ACHN (cell line): ENCODE measurements at places on chromosomes 12 and 14.

GRCh38 chr12:7137908-7138307 is 7.7 kb downstream of the CLSTN3 start:
- no peak for DNase-seq

- DNase-seq, result no peak
Observed at GRCh38 chr12:51056242-51056641, 8.1 kb downstream of the LETMD1 start.

DNA sequence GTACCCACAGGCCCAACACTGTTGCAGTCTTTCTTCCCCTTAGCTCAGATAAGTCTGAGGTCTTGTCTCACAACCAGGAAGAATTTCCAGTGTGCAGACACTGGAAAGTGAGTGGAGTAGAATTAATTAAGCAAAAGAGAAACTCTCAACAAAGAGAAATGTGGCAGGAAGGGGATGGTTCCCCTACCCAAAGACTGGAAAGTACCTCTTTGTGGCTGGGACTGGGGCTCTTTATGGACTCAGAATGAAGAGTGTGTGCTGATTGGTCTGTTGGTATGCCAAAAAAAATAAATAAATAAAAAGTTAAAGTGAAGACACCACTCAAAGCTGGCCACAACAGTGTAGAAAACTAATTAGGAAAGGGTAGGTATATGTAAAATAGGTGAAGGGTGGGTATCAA is 26.4 kb downstream of the GLIPR1L1 start:
- no peak for DNase-seq

DNA sequence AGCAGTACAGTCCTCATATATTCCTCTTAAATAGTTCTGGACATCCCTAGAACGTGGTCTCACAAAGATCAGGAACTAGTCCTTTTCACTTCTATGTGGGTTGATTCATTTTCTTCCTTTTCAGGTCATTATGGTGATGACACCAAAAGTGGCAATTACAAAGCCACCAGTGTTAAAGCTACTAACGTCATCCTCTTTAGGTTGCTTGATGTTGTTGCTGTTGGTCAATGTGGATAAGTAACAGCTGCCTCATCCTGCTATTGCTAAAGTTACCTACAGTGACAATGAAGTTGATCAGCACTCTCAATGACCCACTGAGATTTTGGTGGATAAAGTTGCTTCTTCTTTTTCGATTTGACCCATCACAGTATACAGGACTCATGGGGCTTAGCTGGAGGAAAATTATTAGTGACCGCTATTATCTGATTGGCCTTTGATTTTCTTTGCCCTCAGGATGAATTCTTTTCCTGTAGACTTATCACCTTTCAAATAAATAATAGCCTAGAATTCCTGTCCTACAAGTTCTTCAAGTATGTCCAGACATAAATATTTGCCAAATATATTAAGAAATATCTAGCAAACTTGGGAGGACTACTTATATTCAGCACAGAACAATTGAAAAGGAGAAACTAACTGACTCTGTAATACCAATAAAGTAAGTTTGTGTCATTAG is 54.0 kb upstream of the ATP2B1 start:
- DNase-seq, result no peak

GRCh38 chr14:53398616-53399015 is 245.5 kb upstream of the DDHD1 start:
- DNase-seq, result no peak

DNA sequence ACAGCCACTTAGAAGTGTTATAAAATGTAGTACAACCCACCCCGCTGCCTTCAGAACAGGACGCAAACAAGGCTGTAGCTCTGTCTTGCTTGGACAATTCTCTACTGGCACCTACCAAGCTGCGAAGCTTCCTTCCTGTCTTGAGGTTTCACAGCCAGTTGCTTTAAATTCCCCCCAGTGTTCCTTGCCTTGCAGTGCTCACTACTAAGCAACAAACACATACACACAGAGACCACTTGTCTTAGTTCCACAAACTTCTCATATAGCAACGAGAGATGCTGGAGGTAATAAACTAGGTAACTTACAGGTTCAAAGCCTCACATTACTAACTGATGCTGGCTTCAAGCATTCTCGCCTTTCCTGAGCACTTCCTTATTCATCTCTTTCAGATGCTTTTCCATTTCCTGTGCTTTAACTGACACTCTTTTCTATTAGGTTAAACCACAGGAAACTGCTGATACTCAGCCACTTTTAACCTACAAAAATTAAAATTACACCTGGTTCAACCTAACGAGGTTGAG is 91.5 kb upstream of the PTGDR start:
- no peak for DNase-seq

DNA sequence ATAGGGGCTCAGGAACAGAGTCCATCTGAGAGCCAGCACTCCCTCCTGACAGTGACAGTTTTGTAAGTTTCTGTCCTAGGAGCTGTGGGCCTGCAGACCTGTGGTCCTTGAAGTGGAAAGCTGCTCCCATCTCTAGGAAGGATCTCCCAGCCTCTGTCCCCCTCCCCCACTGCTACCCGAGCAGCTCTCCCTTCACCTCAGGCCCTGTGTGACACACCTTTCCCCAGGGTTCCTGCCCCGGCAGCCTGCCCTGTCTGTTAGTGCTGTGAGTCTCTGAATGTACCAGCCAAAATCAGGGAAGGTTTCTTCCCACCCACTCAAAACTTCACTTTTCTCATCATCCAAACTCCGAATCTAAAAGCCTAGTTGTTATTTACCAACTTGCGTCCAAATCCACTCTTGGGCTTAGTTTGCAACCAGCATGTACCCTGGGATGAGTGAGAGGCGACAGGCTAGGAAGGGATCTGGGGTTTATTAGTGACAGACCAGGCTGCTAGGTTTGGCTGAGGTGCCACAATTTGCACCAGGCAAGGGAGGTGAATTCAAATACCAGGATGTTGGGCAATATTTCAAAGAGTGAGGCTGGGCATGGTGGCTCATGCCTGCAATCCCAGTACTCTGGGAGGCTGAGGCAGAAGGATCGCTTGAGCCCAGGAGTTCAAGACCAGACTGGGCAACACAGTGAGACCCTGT is 39.9 kb downstream of the NINJ2 start:
- DNase-seq, result no peak

DNA sequence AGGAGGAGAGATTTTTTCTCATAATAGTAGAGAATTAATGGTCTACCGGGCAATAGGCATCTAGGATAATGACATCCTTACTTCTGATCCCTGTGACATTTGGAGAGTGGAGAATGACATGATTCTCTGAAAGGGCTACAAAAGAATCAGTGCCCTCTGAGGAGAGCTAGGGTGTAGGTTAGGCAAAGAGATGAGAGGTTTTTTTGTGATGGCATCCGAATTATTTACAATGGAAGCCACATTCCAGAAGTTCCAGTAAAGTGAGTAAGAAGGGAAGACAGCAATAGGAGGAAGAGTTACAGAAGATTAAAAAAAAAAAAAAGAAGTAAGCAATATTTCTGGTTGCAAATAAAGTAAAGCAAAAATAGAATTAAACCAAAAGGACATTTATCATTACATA is 478.0 kb downstream of the RMST start:
- DNase-seq, result peak; percentile 43
